NCI-H187 (cell line): ENCODE measurements at places on chromosomes 13 and 19.

DNA sequence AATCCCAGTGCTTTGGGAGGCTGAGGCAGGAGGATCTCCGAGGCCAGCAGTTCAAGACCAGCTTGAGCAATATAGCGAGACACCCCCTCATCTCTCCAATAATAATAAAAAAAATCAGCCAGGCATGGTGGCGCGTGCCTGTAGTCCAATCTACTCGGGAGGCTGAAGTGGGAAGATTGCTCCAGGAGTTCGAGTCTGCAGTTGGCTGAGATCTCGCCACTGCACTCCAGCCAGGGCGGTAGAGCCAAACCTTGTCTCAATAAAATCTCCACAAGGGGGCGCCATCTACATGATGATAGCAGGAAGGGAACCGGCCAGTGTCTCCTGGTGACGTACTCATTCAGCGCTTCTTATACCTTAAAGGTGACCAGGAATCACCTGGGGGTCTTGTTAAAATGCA lies 13.6 kb upstream of the C5AR1 start:
- DNase-seq: peak; percentile 68

DNA sequence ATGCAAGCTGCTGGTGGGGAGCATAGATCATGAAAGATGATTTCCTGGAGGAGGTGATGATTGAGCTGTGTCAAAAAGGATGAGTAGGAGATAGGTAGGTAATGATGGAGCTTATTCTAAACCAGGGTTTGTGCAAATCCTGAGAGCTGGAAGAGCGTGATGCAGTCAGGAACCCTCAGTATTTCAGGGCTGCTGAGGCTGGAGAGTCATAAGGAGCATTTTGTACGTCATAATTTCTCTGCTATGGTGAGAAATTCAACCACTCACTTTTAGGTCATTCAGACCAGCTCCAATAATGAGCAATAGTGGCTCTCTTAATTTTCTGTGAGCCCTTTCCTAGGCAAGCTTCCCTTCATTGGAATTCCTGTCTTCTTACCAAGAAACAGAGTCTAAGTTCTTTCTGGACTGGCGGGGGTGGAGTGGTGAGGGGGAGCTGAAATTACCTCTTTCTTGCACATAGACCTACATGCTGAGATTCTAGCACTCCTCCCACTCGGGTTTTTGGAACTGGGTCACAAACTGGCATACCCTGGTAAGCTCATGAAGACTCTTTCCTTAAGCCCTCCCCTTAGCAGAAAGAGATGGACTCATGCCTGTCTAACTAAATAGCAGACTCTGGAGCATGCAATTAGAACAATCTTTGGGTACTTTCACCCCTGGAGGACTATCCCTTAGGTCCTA lies 62.2 kb upstream of the MYCBP2 start:
- DNase-seq: no peak

DNA sequence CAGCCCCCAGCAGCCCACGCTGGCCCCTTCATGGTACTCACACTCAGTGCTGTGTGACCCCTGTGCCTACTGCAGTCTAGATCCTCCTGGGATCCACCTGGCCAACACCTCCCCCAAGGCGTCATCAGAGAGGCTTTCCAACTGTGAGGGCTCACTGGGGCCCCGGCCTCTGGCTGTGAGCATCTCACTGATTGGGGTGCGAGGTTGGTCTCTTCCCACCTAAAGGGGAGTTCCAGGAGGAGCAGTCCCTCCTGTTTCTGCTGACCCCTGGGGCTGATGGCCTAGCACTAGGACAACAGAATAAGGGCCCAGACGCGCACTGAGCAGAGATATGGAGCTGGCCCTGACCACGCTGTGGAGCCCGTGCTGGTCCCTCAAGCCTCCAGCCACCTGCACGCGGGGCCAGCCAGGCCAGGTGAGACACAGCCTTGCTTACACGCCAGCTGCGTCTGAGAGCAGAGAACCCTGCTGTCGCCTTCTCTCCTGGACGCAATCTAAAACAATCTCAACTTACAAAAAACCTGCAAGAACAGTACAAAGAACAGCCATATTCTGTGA lies 32.2 kb downstream of the ELL start:
- no peak for DNase-seq

GRCh38 chr13:49840266-49840665 lies 47.8 kb upstream of the KPNA3 start:
- no peak for DNase-seq

DNA sequence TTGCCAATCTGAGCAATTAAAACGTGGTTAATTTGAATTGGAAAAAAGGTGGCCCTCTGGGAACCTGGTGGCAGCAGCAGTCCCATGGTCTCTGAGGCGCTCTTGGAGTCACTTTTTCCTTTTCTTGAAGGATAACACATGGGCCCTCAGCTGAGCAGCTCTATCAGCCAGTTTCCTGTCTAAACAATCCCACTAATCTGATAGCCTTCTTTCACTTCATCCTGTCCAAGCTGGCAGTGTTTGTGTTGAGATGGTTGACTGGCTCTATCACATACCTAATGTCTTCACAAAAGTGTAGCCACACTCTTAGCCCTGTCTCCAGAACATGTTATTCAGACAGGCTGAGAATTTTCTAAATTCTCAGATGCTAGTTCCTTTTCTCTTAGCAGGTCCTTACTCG lies 10.7 kb downstream of the MZT1 start:
- no peak for DNase-seq

DNA sequence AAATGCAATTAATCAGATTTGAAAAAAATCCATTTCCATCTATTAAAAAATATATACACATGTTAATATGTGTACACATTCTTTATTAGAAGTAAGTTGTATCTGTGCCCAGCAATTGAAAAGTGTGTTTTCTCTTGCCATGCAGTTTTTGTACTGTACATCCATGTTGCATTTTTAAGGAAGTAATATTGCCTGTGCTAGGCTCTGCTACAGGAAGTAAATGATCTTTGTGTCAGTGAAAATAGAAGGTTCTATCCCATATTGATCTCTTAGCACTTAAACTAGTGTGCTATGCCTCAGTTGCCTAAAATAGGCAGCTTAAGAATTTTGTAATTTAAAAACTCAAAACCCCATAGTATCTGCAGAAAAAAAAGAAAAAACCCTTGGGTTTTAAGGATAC lies 122.5 kb downstream of the CDK8 start:
- no peak for DNase-seq

DNA sequence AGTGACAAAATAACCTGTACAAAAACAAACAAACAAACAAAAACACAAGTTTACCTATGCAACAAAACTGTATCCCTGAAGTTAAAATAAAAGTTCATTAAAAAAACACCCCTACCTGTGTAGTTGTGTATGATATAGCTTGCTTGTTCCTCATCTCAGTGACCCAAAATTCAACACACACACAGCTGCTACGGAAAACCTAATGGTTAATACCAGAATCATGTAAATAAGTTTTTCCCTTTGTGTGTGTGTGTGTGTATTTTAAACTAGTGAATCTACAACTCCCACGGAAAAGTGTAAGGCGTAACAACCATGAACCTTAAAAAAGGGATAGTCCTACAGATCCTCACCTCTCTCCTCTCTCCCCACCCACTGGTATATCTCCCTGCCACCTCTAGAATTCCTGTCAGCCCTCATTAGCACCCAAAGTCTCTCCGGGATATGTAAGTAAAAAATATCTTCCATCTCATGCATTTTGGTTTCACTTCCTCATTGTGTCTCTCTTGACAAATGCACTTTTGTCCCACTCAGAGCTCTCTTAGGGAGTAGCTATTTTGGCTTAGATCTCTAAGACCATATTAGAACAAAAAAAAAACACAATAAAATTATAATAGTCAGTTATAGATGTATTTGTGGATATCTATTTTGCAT lies 2236.5 kb downstream of the PCDH9 start:
- DNase-seq: no peak

DNA sequence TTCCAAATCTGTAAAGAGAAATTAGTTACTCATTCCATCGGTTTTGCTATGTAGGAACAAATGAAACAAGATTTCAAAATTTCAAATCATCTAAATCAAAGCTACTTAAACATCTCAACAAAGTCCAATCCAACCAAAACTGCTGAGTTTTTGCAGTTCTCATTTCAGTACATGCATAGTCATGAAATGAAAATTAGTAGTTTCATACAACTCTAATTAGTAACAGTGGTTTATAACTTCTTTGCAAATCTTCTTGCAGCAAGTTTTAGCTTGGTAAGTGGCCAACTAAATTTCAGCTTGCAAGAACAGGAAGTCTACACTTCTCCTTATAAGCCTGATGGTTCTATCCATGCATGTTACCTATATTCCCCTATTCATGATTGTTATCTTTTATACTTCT lies 75.6 kb downstream of the SPRY2 start:
- no peak for DNase-seq

- DNase-seq: no peak
Observed at GRCh38 chr13:105452895-105453294, 1082.6 kb downstream of the EFNB2 start.

DNA sequence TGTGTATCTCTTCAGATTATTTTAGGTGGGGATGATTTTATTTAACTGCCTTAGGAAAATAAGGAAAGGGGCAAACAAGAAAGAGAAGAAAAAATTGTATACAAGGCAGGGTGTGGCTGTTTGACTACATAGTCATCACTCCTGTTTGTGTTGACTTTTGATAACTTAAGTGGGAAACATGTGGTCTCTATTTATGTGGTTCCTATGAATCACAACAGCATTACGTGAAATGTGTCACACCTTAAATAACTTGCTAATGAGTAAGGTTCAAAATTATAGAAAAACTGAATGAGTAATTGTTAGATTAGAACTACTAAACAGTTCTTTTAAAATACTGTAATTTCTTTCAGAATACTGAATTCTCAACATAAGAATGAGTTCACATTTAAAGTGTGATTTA lies 69.3 kb downstream of the LMO7 start:
- DNase-seq: no peak

- DNase-seq: no peak
Observed at GRCh38 chr19:17615889-17616685, 60.6 kb downstream of the COLGALT1 start.

DNA sequence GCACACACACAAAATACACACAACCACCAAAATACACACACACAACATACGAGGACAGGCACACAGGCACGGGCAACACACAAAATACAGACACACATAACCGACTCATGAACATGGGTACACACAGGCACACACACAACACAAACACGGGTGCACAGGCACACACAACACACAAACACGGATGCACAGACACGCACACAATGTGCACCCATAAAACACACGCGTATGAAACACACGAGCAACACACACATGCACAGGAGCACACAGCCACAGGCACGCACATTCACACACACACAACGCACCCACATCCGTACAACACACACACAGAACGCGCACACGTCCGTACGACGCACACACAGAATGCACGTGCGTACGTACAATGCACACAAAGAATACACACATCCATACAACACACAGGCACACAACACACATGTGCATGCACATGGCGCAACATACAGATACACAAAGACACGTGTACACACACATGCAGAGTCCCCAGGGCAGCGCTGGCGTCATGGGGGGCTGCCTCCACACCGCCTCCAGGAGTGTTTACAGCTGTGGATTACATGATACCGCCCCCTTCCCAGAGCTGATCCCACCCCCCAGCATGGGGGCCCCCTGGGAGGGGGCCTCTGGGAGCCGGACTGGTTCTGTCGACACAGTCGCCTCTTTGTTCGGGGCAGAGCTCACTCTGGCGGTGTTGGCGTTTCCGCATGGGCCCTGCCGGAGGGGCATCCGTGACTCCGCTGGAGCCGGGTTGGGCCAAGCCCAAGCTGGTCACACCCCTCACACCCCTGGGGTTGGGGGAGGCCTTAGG lies 2.9 kb downstream of the SBNO2 start:
- DNase-seq: no peak

- DNase-seq: no peak
Observed at GRCh38 chr19:5867201-5868136, 2.9 kb downstream of the FUT5 start.

DNA sequence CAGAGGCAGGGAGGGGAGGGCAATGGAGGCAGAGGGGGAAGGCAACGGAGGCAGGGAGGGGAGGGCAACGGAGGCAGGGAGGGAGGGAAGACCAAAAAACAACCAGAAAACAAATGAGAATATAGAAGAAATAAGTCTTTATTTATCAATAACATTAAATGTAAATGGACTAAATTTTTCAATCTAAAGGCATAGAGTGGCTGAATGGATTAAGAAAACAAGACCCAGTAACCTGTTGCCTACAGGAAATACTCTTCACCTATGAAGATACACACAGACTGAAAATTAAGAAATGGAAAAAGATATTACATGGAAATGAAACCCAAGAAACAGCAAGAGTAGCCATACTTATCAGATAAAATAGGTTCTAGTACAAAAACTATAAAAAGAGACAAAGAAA lies 536.3 kb downstream of the TBC1D4 start:
- DNase-seq: no peak

- no peak for DNase-seq
Observed at GRCh38 chr13:40082639-40083038, 427.2 kb downstream of the COG6 start.

- DNase-seq: no peak
Observed at GRCh38 chr19:49347835-49348234, 12.6 kb downstream of the CD37 start.

DNA sequence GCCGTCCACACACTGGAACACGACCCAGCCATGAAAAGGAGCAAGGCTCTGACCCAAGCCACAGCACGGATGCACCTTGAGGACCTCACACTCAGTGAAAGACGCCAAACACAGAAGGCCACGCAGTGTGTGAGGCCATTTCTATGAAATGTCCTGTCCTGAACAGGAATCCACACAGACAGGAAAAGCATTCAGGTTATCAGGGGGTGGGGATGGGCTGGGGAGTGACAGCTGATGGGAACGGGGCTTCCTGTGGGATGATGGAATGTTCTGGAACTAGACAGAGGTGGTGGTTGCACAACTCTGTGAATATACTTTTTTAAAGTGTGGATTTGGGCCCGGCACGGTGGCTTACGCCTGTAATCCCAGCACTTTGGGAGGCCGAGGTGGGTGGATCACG lies 30.6 kb downstream of the GPX4 start:
- no peak for DNase-seq

GRCh38 chr13:111165241-111166010 lies 50.3 kb downstream of the ARHGEF7 start:
- no peak for DNase-seq

- no peak for DNase-seq
Observed at GRCh38 chr19:51735759-51736449, 12.1 kb upstream of the HAS1 start.

DNA sequence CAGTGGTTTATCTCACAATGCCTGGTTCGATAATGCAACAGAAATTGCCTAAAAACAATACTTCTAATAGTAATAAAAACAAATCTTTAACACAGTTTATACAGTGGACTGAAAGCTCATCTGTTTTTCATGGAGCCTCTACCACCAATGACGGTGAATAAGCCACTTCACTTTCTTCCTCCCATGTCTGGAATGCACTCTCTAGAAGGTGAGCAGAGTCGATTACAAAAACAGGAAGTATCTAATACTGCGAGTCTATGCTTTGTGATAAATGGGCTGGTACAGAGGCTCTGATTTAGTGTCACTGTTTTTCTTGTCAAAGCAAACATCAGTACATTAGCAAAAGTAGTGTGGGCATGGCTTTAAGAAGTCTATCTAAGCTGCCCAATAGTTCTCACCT lies 1348.6 kb upstream of the SLC10A2 start:
- no peak for DNase-seq

GRCh38 chr13:24627090-24627714 lies 53.0 kb upstream of the ATP12A start:
- DNase-seq: no peak
